ENCODE measurements at places on chromosomes 12 and 14.

- no peak for ATAC-seq
These were observed 195.0 kb upstream of the ABCD2 start for GRCh38 chr12:39814626-39815025.

DNA sequence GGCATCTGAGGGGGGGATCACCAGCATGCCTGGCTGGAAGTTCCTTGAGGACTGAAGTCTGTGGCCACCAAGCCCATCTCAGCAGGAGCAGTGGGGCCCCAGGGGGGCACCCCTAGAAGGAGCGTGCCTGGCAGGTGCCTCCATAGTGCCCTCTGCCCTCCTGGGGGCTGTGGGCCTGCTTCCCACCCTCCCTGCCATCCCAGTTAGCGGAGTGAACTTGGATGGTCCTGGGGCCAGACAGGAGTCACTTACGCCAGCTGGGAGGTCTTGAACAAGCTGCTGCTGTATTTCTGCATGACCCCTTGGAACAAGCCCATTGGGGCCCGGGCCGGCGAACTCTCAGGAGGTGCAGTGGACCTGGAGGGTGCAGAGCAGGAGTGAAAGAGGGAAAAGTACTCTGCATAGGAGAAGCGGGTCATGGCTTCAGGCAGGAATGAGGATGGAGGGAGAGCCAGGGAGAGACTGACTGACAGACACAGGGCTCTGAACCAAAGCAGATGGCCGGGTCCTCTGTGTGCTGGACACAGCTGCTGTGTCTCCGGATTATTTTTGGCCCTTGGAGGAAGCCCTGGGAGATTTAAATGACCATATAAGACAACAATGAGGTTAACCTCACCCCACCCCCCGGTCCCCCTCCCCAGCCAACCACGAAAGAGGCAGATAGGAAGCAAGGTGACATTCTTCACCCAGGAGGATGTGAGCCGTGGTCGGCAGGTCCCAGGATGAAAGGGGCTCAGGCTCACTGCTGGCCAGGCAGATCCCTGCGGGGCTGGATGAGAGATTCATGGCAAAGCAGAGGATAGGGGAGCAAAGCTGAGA is 19.6 kb downstream of the ASB2 start:
- no peak for ATAC-seq

GRCh38 chr12:40834321-40834720 is 142.1 kb downstream of the CNTN1 start:
- no peak for ATAC-seq

DNA sequence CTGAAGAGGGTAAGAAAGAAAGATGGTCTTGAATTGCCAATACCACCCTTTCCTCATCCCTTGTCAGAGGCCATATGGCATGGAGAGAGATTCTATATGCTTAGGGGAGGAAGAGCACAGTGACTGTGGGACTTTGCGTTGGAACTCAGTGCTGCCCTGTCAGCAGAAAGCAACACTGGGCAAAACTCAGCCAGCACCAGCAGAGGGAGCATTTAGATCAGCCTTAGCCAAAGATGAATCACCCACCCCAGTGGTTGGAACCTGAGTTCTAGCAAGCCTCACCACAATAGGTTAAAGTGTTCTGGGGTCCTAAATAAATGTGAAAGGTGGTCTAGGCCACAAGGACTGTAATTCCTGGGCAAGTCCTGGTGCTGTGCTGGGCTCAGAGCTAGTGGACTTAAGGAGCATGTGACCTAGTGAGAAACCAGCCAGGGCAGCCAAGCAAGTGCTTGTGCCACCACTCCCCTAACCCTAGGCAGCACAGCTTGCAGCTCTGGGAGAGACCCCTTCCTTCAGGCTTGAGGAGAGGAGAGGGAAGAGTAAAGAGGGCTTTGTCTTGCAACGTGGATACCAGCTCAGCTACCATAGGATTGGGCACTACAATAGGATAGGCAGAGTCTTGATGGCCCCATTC is 11.4 kb upstream of the BCAT1 start:
- ATAC-seq, result peak; percentile 75

DNA sequence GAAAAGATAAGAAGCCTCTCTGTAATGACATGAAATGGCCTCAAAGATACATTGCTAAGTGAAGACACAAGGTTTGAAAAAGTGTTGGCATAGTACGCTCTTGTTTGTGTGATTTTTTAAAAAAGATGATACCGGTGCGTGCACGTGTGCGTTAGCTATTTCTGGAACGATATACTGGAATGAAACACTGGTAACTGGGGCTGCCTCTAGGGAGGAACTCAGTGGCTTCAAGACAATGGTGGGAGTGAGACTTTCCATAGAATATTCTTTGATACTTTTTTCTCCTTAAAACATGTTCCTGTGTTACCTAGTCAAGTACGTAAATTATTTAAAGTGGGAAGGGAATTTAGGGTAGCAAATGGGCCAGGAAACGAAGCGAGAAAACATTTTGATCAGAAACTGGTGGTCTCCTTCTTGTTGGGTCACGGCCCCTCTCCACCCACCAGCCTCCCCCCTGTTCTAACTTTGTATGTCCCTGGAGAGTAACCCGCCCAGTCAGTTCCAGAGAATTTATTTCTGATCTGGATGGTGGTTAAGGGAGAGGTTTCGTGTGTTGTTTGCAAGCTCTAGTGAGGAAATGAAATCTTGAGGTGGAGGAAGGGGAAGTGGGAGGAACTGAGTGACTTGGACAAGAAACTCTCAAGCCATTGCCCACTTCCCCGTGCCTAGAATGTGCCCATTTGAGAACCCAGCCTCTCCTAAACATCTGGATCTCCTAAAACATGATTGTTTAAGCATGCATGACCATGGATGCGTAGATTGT is 6.6 kb downstream of the FGF6 start:
- no peak for ATAC-seq

GRCh38 chr12:25827747-25828146 is 130.7 kb upstream of the RASSF8 start:
- no peak for ATAC-seq

- ATAC-seq, result no peak
These were observed 46.9 kb downstream of the CHGA start for GRCh38 chr14:92969871-92970270.

- no peak for ATAC-seq
These were observed 33.0 kb upstream of the FGF23 start for GRCh38 chr12:4412465-4412864.

DNA sequence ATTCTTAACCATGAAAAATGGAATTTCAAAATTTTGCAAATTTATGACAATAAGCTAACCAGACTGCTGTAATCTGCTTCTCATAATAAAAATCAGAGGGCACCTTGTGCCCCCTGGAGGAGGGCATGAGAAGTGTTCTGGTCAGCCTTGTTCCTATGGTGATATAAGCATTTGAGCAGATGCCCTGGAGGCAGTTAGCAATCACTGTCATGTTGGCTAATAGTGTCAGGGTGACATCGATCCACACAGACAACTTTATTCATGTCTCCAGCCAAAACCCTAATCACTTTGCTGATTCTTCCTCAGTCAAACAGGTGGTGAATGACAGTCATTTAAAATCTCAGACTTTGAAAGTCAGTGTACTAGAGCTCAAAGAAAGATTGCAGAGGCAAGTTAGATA is 943.0 kb downstream of the GALC start:
- no peak for ATAC-seq

GRCh38 chr12:31772685-31773222 is 43.9 kb upstream of the AMN1 start:
- ATAC-seq, result no peak

GRCh38 chr12:92877904-92878303 is 51.2 kb downstream of the EEA1 start:
- no peak for ATAC-seq

GRCh38 chr14:71322655-71323250 is 415.5 kb downstream of the PCNX1 start:
- ATAC-seq, result no peak

DNA sequence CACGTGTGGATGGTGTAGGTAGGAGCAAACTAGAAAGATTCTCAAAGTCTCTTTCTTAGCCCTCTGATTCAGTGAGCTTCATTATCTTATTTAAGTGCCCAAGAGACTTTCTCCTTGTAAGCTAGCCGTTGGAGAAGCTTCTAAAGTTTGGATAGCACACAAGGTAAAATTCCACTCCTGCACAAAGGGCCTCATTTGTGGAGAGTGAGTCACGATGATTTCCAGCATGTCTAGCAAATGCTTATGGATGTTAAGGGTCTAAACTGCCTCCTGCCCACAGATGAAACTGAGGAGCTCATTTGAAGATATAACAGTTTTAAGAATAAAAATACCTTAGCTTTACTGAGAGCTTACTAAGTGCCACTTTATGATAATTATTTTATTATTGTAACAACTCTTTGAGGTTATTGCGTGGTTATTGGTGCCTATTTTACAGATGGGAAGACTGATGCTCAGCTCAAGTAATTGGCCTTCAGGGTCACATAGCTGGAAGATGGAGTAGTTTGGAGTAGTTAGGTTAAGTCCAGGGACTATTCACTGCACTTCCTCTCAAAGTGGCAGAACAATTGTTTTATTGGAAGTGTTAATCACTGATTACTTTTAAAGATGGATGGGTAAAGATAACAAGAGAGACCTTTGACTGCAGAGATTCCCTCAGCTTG is 78.7 kb upstream of the HIF1A start:
- ATAC-seq, result no peak

DNA sequence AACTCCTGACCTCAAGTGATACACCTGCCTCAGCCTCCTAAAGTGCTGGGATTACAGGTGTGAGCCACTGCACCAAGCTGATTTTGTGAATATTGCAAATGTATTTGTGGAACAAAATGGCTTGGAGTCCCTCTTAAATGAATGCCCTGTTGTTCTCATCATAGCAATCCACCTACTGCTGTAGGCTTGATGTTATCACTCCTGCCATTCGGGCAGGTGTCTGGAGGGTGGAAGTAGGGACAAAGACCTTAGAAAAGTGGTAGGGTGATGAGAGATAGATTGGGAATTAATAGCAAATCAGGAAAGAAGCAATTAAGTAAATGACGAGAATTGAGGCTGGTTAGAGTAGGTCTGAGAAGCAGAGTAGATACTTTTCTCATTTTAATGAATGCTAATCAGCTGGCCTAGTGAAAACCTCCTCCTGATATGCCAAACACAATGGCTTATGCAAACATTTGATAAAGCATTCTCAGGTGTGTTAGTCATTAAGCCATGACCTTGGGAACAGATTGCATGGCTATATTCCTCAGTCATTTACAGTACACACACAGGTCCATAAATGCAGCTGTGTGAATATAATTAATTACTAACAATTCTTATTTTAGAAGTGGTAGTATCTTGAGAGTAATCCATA is 60.5 kb upstream of the USP44 start:
- ATAC-seq, result no peak

DNA sequence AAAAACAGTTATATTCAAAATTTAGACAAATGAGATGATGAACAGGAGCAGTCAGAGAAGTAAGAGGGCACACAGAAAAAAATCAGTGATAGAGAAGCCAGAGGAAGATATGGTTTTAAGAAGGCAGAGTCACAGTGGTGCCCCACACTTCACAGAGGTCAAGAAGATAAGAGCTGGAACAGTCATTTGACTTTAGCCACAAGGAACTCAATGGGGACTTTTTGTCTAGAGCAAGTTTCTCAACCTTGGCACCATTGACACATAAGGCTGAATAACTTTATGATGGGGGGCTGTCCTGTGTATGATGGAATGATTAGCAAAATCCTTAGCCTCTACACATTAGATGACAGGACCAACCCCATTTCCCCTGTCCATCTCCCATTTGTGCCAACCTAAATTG is 172.8 kb upstream of the PLEKHG7 start:
- no peak for ATAC-seq

GRCh38 chr12:102169922-102170621 is 27.6 kb downstream of the PMCH start:
- no peak for ATAC-seq

DNA sequence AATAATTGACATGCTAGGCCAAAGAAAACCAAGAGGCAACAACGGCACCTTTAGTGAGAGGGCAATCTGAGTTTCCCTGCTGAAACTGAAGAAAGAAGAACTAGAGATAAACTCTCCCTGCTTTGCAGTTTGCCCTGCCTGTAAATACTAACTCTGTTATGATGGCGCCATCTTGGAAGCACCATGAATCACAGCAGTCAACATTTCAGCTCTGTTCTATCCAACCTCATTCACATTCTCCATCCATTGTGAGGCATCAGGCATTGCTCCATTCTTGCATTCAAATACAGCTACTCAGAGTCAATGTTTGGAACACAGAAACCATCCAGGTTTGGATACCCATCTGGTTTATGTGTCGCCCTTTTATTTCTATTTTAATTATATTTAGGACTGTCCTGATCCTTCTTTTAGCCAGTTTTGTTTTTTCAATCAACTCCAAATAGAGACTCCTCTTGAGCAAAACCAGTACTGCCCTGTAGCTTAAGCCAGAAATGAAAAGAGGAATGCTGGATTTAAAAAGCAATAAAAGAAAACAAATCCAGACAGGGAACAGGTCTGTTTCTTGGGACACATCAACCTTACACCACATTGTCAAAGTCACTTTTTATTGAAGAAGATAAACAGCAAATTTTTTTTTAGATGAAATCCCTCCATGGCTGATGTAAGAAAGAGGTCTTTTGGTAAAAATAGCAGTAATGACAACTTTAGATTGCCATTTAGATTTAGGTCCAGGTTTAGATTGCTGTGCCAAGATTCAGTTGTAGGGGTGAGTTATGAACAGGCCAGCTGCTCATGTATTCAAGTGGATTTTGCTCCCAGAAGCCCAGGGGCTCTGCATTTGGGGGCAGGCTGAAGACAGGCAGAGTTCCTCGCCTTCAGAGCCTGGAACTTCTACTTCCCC is 33.3 kb upstream of the PPM1A start:
- no peak for ATAC-seq

DNA sequence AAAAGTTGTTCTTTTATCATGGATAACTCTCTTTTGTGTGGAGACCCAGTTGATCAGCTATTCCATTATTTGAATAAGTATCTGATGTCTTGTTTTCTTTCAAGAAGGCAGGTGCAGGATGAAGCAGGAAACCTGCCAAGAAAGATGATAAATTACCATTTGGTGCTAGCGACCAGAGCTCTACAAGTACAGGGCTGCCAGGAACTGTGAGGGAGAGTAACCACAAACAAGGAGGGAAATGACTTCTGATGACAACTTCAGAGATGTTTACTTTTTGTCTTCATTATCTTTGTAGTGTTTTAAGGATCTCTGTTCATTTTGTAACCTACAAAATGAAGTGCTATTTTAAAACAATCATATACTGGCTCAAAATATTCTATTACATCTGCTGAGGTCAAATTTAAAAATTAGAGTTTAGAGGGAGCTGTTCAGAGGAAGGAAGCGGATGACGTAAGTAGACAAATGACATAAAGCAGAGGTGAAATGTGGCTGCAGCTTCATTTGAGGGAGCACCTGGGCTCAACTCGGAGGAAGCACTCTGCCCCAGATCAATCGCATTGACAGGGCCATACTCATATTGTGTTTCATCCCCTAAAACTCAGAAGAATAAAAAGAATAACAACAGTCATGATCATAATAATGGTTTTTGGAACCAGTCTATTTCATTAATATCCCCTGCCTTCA is 226.8 kb downstream of the C12orf42 start:
- no peak for ATAC-seq

DNA sequence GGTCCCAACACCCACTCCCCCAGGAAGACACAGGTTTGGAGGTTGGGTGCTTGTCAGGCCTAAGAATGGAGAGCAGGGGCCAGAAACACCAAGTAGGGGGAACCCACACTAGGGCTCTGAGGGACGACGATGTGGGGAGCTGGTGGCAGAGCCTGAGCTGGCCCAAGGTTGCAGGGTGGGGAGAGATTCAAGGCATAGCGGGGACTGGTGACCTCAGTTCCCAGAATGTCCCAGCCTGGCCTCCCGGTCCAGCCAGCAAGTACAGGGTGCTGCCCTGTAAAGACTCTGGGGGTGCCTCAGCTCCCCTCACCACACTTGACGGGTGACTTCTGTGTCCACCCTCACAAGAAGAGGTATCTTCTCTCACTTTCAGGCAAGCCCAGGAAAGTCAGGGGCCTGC is 86.7 kb downstream of the ALG10 start:
- no peak for ATAC-seq

- no peak for ATAC-seq
These were observed 587 bp upstream of the C12orf75 start for GRCh38 chr12:105329926-105330282.
